ENCODE measurements at places on chromosomes 3 and 15. TPM values are rescaled to one million over a fixed set of nuclear protein-coding genes. Genes with fewer than 3 reads are reported as not detected.
A peak's percentile ranks its signal among the peaks of the same experiment; 100 is the strongest.

TIPIN gene
- 37.7 TPM for total RNA-seq

KLHL6 gene
- total RNA-seq, result not detected

KLHL40 gene
- not detected for total RNA-seq

CNTN6 gene
- 0.28 TPM for total RNA-seq

PIERCE2 gene
- 0.86 TPM for total RNA-seq

TNFSF10 gene
- not detected for total RNA-seq

TRIM42 gene
- not detected for total RNA-seq

ZFAND6 gene
- total RNA-seq, result 42.8 TPM

ROBO1 gene
- total RNA-seq, result 67.6 TPM

STIMATE gene
- total RNA-seq, result 11.3 TPM

- no peaks in the 10 kb centered on the region for H3K36me3 ChIP-seq
- no peak for DNase-seq
- H3K4me1 ChIP-seq, result no peaks in the 10 kb centered on the region
- H3K27me3 ChIP-seq, result no peaks in the 10 kb centered on the region
- H3K27ac ChIP-seq, result no peak overlapping the region
Observed at GRCh38 chr3:13519006-13519791, 29.7 kb upstream of the FBLN2 start.

GRCh38 chr15:53072077-53072476 lies 281.9 kb upstream of the ONECUT1 start:
- no peak overlapping the region for H3K27ac ChIP-seq
- H3K27me3 ChIP-seq, result no peaks in the 10 kb centered on the region
- H3K4me3 ChIP-seq, result no peak overlapping the region
- peak; percentile 46 for DNase-seq
- no peaks in the 10 kb centered on the region for H3K4me1 ChIP-seq
- no peaks in the 10 kb centered on the region for H3K36me3 ChIP-seq

- H3K4me3 ChIP-seq, result no peak overlapping the region
- no peaks in the 10 kb centered on the region for H3K27me3 ChIP-seq
- no peak overlapping the region for H3K27ac ChIP-seq
- no peaks in the 10 kb centered on the region for H3K36me3 ChIP-seq
Observed at GRCh38 chr15:64009241-64009640, 37.0 kb downstream of the DAPK2 start.

DNA sequence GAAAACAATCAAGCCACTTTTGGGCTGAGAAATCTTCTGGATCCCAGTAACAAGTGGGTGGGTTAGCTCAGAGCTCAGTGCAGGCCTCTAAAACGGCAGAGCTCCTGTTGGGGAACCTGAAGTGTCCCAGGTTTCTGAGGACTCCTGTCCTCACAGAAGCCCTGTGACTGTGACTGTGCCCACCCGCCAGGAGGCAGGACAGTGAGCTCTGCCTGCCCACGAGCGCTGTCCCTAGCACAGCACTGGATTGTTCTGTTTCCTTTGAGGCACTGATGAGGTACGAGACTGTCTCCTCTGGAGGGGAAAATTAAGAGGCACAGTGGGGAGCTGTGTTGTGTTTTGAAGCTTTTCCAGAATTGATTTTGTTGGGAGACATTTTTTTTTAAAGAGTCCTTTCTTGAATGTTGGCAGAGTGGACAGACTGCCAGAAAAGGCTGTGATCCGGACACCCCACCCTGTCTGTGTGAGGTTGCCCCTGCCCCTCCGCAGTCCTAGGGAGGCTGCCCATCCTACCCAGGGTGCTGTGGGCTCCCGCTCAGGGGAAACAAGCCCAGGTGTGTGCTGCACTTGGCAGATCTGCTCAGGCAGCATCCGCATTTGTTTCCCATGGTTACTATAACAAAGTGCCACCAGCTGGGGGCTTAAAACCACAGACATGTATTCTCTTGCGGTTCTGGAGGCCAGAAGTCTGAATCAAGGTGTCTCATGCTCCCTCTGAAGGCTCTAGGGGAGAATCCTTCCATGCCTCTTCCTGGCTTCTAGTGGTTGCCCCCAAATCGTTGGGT lies 66.6 kb upstream of the LARS2 start:
- no peak for DNase-seq
- H3K36me3 ChIP-seq, result no peaks in the 10 kb centered on the region
- H3K4me3 ChIP-seq, result no peak overlapping the region
- H3K4me1 ChIP-seq, result no peaks in the 10 kb centered on the region
- H3K27ac ChIP-seq, result no peak overlapping the region

- DNase-seq, result no peak
- H3K36me3 ChIP-seq, result peaks cover 79% of the 10 kb centered on the region
- no peaks in the 10 kb centered on the region for H3K27me3 ChIP-seq
- H3K4me1 ChIP-seq, result peaks cover 28% of the 10 kb centered on the region
Observed at GRCh38 chr3:47613722-47614121, 35.1 kb upstream of the CSPG5 start.

- no peaks in the 10 kb centered on the region for H3K27me3 ChIP-seq
- H3K36me3 ChIP-seq, result no peaks in the 10 kb centered on the region
- H3K4me3 ChIP-seq, result no peak overlapping the region
- DNase-seq, result no peak
- no peak overlapping the region for H3K27ac ChIP-seq
- H3K4me1 ChIP-seq, result peaks cover 11% of the 10 kb centered on the region
Observed at GRCh38 chr3:174223042-174223441, 636.1 kb upstream of the NAALADL2 start.

- H3K27ac ChIP-seq, result no peak overlapping the region
- peaks cover 40% of the 10 kb centered on the region for H3K4me1 ChIP-seq
- H3K4me3 ChIP-seq, result no peak overlapping the region
- no peaks in the 10 kb centered on the region for H3K27me3 ChIP-seq
- peaks cover 3% of the 10 kb centered on the region for H3K36me3 ChIP-seq
- no peak for DNase-seq
Observed at GRCh38 chr3:125037498-125038150, 18.2 kb downstream of the HEG1 start.

- H3K27me3 ChIP-seq, result no peaks in the 10 kb centered on the region
- no peak overlapping the region for H3K27ac ChIP-seq
- no peaks in the 10 kb centered on the region for H3K36me3 ChIP-seq
- no peaks in the 10 kb centered on the region for H3K4me1 ChIP-seq
- H3K4me3 ChIP-seq, result no peak overlapping the region
- no peak for DNase-seq
Observed at GRCh38 chr3:45104715-45105711, 41.2 kb downstream of the CDCP1 start.

DNA sequence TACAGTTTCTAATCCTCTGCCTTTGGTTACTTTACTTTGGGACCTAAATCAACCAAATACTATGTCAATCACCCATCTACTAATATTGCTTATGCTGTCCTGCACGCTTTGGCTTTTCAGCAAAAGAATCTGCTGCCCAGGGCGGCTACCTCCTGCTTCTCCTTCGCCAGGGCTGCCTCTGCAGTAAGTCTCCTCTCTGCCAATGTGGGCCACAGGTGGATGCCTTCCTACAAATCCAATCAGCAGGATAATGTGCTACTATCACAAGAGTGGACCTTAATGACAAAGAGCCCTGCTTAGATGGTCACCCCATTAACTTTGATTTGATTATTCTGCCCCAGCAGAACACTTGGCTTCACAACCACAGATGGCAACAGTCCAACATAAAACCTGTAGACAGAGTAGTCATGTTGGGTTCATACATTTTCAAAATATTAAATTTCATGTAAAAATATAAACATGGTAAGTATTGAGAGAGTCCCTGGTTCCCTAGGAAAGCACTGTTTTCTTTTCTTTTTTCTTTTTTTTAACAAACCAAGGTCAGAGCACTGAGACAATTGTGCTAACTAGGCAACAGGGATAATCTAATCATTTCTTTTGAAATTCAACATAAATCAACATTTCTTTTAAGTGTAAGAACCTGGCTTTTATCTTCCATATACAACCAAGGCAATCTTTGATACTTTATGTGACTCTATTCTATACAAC lies 298.3 kb downstream of the ZBTB20 start:
- no peak for DNase-seq
- no peaks in the 10 kb centered on the region for H3K36me3 ChIP-seq
- no peaks in the 10 kb centered on the region for H3K27me3 ChIP-seq
- H3K27ac ChIP-seq, result no peak overlapping the region
- peaks cover 15% of the 10 kb centered on the region for H3K4me1 ChIP-seq
- no peak overlapping the region for H3K4me3 ChIP-seq

DNA sequence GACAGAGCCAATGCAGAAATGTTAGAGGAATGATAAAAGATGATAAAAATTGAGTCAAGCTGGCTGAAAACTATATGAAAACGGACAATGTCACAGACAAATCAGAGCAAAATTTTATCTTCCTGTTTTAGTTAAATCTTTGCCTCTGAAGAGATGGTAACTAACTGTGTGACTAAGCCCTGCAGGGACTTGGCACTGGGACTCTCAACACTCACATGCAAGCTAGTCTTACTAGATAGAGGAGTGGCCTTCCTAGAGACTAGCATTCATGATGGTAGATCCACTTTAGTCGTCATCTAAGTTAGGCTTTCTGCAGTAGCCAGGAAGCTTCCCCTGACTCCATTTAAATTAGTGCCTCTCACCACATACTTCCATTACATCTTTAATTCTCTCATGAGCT lies 4.1 kb downstream of the CCDC191 start:
- H3K4me1 ChIP-seq, result no peaks in the 10 kb centered on the region
- H3K27me3 ChIP-seq, result no peaks in the 10 kb centered on the region
- H3K27ac ChIP-seq, result no peak overlapping the region
- no peak for DNase-seq
- H3K4me3 ChIP-seq, result no peak overlapping the region
- no peaks in the 10 kb centered on the region for H3K36me3 ChIP-seq

DNA sequence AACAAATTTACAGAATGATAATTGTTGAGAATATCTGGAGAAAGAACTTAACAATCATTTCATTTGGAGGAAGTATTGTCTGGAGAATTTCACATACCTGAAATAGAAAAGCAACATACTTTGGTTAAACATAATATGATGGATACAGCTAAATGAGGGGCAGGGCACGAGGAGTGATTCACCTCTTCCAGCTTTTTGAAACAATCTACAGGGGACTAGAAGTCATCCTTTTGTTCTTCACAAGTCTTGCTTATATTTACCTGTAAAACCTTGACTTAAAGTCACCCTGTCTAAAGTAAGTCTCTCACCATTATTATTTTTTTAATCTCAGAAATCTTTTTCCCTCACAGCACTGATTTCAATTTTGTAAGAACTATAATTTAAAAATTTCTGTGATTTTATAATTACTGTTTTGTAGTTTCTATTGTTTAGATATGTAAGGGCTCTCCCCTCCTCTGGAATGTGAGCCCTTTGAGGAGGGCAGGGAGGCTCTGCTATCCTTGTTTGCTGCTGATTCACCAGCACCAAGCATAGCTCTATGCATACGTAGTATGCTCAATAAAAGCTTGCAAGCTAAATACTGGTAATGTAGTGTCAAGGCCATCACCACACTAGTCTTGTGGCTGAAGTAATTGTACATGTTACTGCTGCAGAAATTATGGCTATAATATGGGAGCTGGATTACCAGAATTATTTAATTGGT lies 193.9 kb upstream of the THRB start:
- no peak overlapping the region for H3K27ac ChIP-seq
- no peak overlapping the region for H3K4me3 ChIP-seq
- H3K4me1 ChIP-seq, result no peaks in the 10 kb centered on the region

- no peak overlapping the region for H3K4me3 ChIP-seq
- H3K4me1 ChIP-seq, result peaks cover 22% of the 10 kb centered on the region
- H3K27me3 ChIP-seq, result no peaks in the 10 kb centered on the region
- H3K27ac ChIP-seq, result no peak overlapping the region
- no peaks in the 10 kb centered on the region for H3K36me3 ChIP-seq
Observed at GRCh38 chr15:96858694-96859093, 528.2 kb downstream of the NR2F2 start.

DNA sequence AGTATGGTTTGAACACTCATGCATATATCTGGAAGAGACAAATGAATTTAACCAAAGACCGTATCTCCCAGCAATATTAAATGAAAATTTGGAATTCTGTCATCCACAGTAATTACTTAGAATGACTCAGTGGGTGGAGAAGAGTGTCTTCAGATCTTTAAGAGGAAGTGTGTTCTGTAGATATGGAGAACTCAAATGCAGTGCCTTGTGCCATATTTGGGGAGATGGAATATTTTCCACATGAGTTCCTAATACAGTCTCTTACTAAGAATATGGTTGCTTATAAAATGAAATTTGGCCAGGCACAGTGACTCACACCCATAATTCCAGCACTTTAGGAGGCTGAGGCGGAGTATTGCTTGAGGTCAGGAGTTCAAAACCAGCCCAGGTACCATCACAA lies 40.5 kb downstream of the ANO10 start:
- H3K27ac ChIP-seq, result no peak overlapping the region
- H3K36me3 ChIP-seq, result no peaks in the 10 kb centered on the region
- H3K27me3 ChIP-seq, result no peaks in the 10 kb centered on the region
- H3K4me1 ChIP-seq, result no peaks in the 10 kb centered on the region

DNA sequence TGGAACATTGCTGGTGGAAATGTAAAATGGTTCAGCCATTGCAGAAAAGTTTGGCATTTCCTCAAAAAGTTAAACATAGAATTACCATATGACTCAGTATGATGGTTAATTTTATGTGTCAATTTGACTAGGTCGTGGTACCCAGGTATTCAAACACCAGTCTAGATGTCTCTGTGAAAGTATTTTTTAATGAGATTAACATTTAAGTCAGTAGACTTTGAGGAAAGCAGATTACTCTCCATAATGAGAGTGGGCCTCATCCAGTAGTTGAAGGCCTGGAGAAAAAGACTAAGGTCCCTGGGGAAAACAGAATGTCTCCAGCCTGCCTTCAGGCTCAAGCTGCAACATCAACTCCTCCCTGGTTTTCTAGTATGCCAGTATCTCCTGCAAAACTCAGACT lies 42.3 kb upstream of the TMEM87A start:
- H3K27ac ChIP-seq, result no peak overlapping the region
- DNase-seq, result peak; percentile 75
- peaks cover 6% of the 10 kb centered on the region for H3K4me1 ChIP-seq
- no peaks in the 10 kb centered on the region for H3K27me3 ChIP-seq
- H3K36me3 ChIP-seq, result no peaks in the 10 kb centered on the region

DNA sequence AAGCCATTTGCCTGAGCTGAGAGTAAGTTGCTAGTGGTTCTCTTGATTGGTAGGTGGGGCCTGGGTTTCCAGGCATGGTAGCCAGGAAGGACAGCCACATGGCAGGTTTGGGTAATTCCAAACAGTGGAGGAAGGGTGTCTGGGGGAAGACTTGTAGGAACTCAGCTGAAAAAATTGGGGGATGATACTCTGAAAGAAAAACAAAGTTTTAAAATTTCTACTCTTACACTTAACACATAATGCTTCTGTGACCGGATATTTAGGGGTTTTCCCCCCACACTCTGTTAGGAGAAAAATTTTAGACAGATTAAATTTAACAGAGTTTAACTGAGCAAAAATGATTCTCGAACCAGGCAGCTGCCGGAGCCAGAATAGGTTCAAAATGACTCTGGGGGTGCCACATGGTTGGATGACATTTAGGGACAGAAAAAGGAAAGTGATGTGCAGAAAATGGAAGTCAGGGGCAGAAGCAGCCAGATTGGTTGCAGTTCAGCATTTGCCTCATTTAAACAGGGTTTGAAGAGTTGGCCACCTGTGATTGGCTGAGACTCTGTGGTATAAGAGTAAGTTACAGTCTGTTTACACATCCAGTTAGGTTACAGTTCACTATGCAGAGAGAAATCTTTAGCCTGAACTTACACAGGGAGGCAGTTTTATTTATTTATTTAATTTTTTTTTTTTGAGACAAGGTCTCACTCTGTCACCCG lies 8.1 kb downstream of the B2M start:
- no peaks in the 10 kb centered on the region for H3K27me3 ChIP-seq
- H3K36me3 ChIP-seq, result peaks cover 47% of the 10 kb centered on the region
- H3K4me1 ChIP-seq, result peaks cover 22% of the 10 kb centered on the region
- peak overlapping the region; percentile 27 for H3K27ac ChIP-seq

GRCh38 chr15:90071220-90071807 lies 31.0 kb downstream of the IDH2 start:
- no peaks in the 10 kb centered on the region for H3K4me1 ChIP-seq
- no peaks in the 10 kb centered on the region for H3K27me3 ChIP-seq
- no peak overlapping the region for H3K27ac ChIP-seq
- DNase-seq, result peak; percentile 88

GRCh38 chr3:46742992-46743585 lies 25.4 kb upstream of the PRSS50 start:
- no peaks in the 10 kb centered on the region for H3K36me3 ChIP-seq
- no peak for DNase-seq
- H3K27ac ChIP-seq, result no peak overlapping the region
- H3K4me3 ChIP-seq, result no peak overlapping the region
